ENCODE measurements at places on chromosomes 5 and 9. TPM values are rescaled to one million over a fixed set of nuclear protein-coding genes. Genes with fewer than 3 reads are reported as not detected.

The ROPN1L gene
- 1.8 TPM for total RNA-seq

The ZDHHC11 gene
- under 0.01 TPM for total RNA-seq

The GFI1B gene
- not detected for total RNA-seq

The RGMB gene
- total RNA-seq: 33.4 TPM

The FBLL1 gene
- not detected for total RNA-seq

The FAXDC2 gene
- 8.5 TPM for total RNA-seq

The SOX30 gene
- total RNA-seq: not detected

The SURF6 gene
- total RNA-seq: 4.0 TPM

The PHYHD1 gene
- total RNA-seq: 5.5 TPM
